ENCODE measurements at places on chromosomes 7 and 10.

DNA sequence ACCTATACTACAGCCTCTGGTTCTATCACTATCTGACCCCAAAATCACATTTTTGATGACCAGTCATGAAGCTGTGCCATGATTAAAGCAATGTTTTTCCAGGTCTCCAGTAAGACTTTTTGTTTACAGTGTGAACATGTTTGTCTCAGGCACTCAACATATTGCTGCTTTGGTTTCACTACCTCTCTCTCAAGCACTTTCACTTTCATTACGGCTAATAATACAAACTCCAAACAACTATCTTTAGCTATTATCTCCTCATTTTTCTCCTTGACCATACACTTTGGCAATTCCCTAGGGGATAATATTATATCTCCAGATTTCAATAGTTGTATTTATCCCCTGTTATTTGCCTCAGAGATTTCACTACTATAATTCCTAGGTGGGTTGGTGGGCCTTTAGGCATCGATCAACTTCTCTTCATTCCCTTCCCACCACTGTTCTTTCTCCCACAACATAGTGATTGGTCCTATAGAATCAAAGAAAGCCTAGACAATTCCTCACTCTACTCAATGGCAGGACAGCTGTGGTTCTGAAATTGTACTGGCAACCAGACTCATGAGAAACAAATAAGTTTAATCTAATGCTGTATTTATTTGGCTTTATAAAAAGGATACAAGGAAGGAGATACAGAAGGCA lies 261.4 kb upstream of the ZWINT start:
- no peak for DNase-seq

DNA sequence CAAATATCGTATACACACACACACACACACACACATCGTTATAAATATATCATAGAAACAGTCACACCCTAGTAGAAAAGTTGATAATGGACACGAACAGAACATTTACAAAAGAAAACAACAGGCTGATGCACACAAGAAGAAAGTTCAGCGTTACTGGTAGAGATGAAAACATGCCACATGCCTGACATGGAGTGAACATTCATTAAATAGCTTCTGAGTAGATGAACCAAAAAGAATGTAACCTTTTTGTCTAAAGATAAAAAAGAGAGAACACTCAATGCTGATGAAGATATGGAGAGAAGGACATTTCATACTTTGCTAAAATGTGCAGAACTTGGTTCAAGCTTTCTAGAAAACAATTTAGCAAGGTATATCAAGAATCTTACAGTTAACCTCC lies 173.4 kb upstream of the KLF14 start:
- DNase-seq = no peak

DNA sequence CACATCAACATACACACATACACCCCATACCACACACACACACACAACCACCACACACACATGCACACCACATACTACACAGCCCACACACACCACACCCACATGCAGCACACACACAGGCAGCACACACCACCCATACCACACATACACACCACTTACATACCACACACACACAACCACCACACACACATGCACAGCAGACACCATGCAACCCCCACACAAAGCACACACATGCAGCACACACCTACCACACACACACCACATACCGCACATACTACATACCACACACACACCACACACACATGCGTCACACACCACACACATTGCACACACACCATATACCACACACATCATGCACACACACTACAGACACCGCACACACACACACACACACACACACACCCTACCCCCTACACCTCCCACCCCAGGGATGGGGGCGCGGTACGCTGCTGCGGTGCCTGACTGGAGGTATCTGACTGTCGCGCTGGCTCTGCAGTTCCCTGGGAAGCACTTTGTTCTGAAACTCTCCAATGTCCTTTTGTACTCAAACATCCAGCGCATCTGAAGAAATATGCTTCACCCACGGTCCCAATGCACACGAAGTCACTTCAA lies 5.4 kb upstream of the TRPV6 start:
- DNase-seq = no peak

GRCh38 chr10:112580267-112580666 lies 133.3 kb downstream of the VTI1A start:
- DNase-seq = no peak

DNA sequence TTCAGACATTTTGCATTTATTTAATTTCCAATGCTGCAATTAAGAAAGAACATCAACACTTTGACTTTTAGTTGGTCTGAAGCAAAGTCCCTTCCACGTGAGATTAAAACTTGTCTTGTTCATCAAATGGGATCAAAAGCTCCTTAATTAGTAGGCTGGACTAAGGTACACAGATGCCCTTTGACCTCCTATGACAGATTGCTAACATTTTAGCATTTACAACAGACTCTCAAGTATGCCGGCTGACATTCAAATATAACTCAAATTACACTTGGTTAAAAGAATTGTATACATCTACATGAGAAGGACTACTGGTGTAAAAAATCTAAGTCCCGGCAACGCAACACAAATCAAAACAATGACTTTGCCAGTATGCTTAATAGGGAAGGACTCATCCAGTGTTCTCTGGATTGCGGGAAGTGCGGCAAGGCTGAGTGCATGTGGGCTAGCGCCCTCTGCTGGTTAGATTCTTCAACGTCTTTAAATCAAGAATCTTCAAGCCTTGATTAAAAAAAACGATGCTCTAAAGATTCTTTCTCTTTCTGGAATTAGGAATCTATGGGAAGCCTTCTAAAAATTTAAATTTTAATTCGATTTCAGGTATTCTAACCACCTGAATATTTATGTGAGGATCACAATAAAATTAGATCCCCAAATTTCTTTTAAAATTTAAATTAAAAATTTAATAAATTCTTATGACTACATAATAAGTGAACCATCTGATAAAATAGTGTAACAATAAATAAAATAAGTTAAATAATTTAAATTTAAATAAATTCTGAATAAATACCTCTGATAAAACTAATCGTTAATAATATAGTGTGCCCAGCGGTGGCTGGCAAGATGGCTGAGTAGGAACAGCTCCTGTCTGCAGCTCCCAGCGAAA lies 444.7 kb downstream of the DGKB start:
- DNase-seq = peak; percentile 70

DNA sequence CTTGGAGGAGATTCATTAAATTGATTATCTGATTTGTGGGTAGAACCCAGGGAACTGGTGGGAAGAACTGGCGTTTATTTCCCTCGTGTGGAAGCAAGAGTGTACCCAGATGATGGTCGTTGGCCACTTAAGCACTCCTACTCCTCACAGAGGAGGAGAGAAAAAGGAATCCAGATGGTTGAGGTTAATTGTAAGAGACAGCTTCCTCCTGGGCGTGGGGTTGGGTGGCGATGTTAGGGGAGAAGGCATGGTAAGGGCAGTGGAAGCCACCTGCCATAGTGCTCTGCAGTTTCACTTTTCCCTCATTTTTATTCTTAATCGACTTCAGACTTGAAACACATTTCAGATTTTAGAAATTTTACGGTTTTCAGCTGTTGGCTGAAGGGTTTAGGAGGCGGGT lies 104.1 kb downstream of the DOCK1 start:
- no peak for DNase-seq

GRCh38 chr10:93218386-93218785 lies 144.7 kb downstream of the CYP26A1 start:
- DNase-seq = no peak

DNA sequence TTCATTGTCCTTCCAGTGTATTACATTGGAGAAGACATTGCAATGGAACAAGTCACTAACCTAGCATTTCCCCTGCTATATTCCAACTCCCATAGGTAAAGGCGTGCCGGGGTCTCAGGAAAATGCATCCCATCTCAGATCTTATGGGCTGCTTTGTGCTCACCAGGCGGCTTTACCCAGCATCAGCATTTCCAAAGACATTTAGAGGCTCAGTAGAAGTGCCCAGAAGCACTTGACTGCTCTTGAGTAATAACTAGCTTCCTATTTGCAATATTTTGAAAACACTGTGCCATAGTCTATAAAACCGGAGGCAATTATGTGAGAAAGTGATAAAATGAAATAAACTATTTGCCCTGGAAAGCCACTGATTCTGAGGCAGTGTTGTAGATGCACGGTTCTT lies 415.0 kb upstream of the NPVF start:
- no peak for DNase-seq

DNA sequence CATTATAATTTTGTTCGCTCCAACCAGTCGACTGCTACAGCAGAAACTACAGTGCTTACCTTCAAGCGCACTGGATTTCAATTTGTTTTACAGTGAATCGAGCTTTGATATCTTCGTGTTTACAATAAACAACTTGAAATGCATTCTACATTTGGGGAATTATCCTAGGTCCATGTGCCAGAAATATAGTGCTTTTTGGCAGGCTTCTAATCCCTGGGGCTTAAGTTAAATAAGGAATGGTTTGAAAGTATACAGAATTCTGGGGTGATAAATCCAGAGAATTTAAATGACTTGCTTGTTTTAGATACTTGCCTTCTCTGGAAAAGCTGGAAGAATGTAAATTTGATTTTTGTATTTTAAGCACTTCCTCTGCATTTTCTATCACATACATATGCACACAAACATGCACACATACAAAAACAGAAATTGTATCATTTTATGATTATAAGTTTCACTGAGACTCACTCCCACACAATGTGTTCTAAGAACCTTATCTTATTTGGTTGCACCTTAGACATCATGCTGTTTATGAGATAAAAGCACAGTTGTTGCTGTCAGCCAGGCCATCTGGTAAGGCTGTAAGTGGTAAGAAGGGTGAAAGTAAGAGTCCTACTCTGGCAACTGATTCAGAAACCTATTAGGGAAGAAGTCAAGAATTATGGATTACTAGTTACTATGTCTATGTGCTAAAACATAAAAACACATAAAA lies 347.2 kb upstream of the KCND2 start:
- DNase-seq = no peak

- no peak for DNase-seq
Observed at GRCh38 chr10:63712717-63713115, 191.5 kb downstream of the REEP3 start.

GRCh38 chr10:87659571-87660483 lies at the start of gene PAPSS2:
Gene PAPSS2, plus strand, starts transcription at chr10:87659878. Its CDS starts 104 bp downstream, at chr10:87659982.
- peak; percentile 75 for DNase-seq

DNA sequence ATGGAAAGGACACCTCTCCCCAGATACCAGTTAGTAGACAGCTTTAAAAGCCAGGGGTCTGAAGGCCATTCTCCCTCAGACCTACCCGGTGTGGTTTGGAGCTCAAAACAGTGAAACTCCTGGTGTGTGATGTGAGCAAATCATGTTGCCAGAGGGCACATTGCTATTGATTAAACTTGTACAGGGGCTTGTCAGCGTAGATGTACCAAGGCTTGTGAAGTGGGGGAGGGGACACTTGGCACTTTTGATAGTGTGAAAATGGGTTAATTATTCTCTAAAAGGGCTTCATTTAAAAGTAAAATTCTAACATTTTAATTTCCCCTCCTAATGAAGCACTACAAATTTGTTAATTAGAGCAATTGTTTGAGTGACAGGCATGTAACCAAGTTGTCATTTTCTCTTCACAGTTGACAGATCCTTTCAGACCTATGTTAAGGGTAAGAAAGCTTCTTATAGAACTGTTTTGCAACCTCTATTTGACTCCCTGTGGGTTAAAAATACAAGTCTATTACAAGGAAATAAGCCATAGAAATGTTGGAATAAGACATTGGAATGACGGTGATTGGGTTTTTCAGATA lies 356.9 kb upstream of the GALNT17 start:
- no peak for DNase-seq

GRCh38 chr10:95818010-95818409 lies 62.0 kb downstream of the ENTPD1 start:
- DNase-seq = no peak

DNA sequence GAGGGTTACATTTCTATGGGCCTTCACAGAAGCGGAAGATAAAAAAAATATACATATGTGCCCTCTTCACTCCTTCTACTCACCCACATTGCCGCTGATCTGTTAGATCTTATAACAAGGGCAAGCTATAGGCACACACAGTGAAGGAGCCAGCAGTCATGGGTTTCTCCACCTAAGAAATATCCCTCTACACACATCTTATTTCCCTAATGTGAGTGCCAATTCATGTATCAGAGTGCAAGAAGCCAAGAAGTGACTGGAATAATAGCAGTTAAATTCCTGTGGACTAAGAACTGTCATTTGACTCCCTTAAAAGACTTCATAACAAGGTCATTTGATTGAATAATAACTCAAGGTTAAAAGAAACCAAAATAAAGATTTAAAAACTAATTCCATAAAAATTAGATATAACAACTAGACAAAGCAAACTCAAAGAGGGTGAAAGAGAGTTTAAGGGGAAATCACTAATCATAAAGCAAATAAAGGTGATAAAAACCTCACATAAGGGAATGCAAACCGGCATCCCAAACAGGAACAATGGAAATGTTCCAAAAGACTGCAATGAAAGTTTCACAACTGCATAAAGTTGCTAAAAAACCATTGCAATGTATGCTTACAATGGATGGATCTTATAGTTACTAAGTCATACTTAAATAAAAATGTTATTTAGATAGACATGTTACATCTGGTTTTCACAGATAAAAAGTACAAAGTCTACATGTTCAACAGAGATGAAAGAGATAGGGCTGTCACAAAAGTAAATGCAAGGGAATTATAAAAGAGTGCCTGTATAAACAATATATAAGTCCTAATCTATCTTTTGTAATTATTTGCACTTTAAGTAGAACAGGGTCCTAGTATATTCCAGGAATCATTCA lies 42.8 kb downstream of the ARHGAP21 start:
- DNase-seq = peak; percentile 64

- DNase-seq = no peak
Observed at GRCh38 chr10:55750458-55750857, 610.6 kb downstream of the ZWINT start.

DNA sequence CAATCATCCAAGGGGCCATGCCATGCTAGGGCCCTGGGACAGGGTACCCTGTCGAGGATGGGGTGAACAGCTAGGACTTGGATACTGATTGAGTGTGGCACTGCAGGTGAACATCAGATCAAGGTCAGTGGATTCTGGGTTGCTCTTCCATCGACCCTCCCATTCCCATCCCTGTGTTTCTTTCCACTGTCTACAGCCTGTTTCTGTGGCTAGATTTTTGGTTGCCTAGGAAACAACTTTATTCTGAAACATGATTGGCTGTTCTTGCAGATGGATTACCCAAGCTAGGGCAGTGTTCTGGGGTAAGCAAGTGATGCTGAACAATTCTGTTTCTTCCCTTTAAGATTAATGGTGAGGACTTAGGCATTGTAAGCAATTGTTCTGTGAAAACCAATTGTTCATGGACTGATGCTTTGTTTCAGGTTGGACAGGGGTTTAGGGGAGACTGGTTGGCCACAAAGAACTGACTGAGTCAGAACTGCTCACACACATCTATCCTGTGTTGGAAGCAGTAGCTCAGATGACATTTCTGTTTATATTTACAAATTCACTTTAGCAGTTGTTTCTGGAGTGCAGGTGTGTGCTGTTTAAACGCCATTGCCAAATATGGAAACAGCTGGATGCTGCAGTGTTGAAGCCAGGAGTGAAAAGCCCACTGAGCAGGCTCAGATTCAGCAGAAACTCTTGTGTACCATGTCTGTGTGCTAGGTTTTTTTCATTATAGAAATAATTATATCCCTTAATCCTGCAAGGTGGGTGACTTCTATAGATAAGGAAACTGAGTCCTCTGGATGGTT lies 102.3 kb upstream of the BTBD16 start:
- DNase-seq = no peak
